Stimulated activated CD8-positive, alpha-beta memory T cell treated with anti-CD3 and anti-CD28 coated beads, Interleukin-15, amount 100 ng/mL, for 48 hours (primary cell): ENCODE measurements at places on chromosomes 6 and 20.

DNA sequence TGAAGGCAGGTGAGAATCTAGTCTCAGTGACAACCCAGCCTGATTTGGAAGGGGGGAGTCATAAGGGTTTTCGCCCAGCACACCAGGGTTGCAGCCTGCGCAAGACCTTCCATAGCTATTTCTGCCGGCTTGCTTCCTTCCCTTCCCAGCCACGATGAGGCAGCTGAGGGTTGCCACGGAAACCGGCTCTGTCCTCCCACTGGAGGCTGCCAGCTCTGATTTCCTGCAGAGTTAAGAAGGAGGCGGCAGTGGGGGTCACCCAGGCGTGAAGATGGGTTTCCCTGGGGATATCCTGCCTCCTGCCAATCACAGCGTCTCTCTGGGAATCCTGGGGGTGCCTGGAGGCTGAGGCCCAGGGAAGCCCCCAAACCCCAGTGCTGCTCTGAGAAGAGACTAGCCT, 23.1 kb upstream of the KCNB1 start:
- DNase-seq, result no peak

DNA sequence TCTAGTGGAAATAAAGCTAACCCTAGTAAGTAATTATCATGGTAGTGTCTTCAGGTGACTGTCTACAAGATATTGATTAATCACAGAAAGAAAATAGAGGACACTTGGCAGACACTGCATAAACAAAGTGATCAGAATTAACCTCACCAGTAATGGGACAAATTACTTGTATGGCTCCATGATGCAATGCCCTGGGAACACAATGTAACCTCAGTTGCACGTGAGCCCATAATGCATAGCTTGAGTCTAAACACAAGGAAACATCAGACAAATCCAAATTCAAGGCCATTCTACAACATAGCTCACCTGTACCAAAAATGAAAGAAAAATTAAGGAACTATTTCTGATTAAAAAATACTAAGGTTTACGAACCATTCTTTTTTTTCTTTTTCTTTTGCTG, 92.4 kb upstream of the SSTR4 start:
- DNase-seq, result no peak

GRCh38 chr6:153959276-153959675, 79.8 kb upstream of the OPRM1 start:
- DNase-seq, result no peak

DNA sequence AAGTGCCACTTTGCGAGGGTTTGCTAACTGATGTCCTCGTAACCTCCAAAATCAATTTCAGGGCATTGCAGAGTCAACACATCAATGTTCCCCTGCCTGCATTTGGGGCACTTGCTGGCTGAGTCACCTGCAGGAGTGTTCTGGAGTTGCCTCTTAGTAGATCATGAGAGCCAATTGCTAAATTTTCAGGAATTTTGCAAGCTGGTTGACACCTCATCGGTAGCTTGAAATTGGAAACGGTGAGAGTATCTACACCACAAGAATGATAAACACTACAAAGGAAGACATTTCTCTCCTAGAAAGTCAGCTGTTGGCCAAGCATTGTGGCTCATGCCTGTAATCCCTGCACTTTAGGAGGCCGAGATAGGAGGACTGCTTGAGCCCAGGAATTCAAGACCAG, 10.8 kb upstream of the BFSP1 start:
- DNase-seq, result no peak

- DNase-seq, result no peak
Measured at GRCh38 chr6:116218172-116218633, 35.7 kb downstream of the TSPYL4 start.

- no peak for DNase-seq
Measured at GRCh38 chr6:130218134-130218533, 4.6 kb downstream of the SAMD3 start.
